ENCODE measurements at places on chromosomes 12 and 14.

GRCh38 chr14:49218436-49219092 lies 367.6 kb downstream of the RPS29 start:
- no peak for DNase-seq

DNA sequence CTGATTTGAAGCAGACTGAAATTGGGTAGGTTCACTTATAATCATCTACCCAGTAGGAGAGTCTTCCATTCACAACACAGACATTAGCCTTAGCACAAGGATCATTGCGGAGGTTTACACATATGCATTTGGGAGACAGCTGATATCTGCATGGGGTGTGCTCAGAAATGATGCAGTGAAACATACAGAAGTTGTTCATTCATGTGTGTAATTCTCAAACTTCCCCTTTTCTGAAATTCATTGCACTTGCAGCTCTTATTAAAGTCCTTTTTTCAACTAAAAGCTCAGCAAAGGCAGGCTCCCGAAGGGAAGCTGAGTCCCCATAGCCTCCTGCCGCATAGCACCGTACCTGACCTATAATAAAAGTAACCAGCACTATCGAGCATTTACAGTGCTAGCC lies 218.3 kb upstream of the CRY1 start:
- DNase-seq: no peak

DNA sequence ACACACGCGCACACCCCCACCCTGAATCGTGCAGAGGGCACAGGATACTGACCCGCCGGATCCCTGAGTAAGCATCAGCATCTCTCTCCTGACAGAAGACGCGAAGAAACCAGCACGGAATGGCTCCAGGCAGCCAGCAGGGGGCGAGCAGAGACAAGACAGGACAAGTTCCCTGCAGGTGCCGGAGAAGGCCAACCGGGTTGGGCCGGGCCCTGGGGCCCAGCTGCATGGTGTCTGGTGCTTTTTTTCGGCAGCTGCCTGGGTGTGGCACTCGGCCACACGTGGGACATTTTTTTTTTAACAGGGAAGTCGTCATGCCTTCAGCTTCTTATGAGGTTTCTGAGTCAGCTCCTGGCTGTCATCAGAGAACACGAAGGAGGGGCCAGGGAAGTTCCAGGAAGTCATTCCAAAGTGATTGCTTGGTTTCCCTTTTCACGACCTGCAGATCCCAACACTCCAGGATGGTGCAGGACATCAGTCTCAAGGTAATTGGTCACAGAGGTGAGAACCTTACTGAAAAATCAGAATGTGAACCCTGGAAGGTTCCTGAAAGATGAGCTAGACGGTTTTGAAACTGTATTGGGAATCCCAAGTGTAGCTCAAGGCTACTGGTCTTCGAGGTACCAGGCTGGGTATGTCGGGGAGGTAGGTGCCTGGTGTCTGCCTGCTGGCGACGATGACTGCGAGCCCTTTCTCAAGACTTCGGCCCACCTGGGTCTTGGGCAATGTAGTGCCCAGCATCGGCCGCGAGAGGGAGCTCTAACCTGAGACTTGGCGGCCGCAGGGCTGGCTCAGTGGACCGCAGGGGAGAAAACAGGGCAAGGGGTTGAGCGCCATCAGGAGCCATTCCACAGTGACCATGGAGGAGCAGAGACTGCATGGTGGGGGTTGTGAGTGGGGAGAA lies 190.8 kb upstream of the PRMT8 start:
- peak; percentile 93 for DNase-seq

DNA sequence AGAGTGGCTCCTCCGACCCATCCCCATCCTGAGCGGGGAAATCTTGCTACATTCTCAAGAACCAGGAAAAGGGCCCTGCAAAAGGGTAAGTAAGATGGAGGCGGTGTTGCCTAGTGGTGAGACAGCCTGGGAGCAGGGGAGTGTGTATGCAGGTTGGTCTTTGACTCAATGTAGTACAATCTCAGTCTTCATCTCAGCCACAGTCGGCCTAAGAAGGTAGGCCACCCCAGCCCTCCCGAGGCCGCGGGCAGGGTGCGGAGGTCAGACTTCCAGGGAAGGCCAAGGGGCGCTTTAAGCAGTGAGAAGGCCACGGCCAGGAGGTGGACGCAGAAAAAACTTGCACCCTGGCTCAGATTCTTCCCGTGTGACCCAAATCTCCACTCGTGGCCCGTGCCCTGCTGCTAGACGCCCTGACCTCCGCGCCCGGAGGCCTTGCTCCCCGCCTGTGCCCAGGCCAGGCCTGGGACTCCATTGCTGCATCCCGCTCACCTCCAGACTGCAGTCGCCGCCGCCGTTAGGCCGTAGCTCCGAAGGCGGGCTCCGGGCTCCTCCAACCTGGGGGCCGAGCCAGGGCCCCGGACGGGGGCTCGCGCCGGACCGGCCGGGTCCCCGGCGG lies 435 bp downstream of the FOXM1 start:
- no peak for DNase-seq

DNA sequence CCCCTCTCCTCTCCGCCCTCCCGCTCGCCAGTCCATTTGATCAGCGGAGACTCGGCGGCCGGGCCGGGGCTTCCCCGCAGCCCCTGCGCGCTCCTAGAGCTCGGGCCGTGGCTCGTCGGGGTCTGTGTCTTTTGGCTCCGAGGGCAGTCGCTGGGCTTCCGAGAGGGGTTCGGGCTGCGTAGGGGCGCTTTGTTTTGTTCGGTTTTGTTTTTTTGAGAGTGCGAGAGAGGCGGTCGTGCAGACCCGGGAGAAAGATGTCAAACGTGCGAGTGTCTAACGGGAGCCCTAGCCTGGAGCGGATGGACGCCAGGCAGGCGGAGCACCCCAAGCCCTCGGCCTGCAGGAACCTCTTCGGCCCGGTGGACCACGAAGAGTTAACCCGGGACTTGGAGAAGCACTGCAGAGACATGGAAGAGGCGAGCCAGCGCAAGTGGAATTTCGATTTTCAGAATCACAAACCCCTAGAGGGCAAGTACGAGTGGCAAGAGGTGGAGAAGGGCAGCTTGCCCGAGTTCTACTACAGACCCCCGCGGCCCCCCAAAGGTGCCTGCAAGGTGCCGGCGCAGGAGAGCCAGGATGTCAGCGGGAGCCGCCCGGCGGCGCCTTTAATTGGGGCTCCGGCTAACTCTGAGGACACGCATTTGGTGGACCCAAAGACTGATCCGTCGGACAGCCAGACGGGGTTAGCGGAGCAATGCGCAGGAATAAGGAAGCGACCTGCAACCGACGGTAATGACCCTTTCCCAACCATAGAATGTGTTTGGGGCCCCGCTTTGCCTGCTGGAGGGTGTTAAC lies 615 bp downstream of the CDKN1B start:
- peak; percentile 71 for DNase-seq

- DNase-seq: no peak
Observed at GRCh38 chr14:37122919-37123639, 49.3 kb downstream of the SLC25A21 start.

GRCh38 chr12:106954462-106955376 lies 988 bp upstream of the TMEM263 start:
- DNase-seq: peak; percentile 66

DNA sequence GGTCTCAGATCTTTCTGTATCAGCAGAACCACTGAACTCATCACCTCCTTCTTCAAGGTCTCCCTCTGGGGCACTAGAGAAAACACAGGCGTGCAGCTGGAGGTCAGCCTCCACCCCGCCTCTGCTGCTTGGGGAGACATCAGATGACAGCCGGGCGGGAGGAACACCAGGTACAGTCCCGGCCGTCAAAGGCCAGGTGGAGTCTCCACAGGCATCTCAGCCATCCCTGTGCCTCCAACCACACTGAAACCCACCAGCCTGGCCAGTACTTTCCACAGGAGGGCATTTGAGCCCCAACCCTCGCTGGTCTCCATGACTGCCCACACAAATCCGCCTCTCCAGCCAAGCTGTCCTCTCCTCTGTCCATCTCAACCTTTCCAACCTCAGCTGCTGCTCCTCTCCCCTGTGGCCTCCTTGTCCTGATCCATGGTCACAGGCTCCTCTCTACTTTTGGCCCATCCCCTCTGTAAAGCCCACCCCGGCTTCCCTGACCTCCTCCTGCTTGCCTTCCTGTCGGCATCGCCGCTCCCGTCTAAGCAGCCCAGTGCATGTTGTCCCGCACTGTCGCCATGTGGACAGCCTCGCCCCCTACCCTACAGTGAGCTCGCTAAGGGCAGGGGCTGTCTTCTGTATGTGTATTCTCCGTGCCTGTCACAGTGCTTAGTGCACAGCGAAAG lies 21.4 kb upstream of the FKBP4 start:
- no peak for DNase-seq

DNA sequence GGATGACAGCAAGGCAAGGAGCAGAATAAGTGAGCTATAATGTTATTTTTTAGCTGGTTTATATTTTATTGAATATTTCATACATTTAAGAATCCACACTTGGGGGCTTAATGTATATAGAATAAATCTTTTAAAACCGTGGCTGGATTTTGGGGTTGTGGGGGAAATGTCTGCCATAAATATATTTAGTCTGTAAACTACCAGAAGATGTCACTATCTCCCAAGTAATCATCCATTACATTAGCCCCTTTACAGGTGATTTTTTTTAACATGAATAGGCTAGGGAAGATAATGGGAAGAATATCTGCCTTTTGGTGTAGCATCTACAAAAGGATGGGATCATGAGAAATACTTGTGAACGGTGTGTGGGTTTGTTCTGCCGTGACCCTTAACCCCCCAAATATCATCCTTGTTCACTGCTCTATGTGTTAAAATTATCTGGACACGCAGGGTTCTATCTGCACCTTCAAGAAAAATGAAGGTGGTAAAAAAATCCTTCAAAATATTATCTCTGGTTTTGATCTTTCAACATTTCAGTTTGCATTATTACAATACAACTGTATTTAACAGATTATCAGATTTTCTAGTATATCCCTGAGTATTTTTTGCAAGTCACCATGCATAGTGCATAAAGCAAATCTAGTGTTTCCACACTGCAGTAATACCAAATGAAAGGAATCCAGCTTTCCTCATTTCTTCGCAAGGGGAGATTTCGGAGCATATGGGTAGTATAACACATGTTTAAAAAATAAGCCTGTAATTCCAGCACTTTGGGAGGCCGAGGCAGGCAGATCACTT lies 8.0 kb upstream of the SLC17A8 start:
- DNase-seq: no peak

GRCh38 chr12:112598626-112599025 lies 179.9 kb downstream of the PTPN11 start:
- no peak for DNase-seq

- peak; percentile 56 for DNase-seq
Observed at GRCh38 chr12:105226219-105226618, 9.8 kb downstream of the APPL2 start.

- DNase-seq: peak; percentile 67
Observed at GRCh38 chr14:39232554-39233415, 930 bp upstream of the MIA2 start.

DNA sequence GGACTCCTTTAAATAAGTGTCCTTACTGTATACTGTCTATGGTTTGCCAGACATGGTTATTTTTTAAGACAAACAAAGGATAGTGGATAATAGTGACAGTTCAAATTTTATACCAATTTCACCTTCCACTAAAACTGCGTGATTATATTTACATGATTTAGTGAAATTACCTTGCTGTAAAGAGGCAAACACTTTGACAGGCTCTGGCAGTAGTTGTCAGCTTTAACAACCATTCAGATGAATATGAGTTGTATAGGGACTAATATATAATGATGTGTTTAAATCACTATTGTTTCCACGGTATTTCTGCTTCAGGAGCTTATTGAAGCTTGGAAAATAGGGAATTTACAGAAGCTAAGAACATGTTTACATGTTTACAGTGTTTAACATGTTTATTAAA lies 1364.0 kb downstream of the FSCB start:
- no peak for DNase-seq

GRCh38 chr14:92473969-92474535 lies 39.5 kb upstream of the RIN3 start:
- DNase-seq: no peak

Measured in upper lobe of right lung (tissue), 1 donor.